Activated naive CD8-positive, alpha-beta T cell treated with anti-CD3 and anti-CD28 coated beads, Interleukin-2, amount 10 ng/mL, durations not matched to agents 7 days and 5 days (primary cell): ENCODE measurements at places on chromosomes 6 and 20. TPM values are rescaled to one million over a fixed set of nuclear protein-coding genes. Genes with fewer than 3 reads are reported as not detected.

DNA sequence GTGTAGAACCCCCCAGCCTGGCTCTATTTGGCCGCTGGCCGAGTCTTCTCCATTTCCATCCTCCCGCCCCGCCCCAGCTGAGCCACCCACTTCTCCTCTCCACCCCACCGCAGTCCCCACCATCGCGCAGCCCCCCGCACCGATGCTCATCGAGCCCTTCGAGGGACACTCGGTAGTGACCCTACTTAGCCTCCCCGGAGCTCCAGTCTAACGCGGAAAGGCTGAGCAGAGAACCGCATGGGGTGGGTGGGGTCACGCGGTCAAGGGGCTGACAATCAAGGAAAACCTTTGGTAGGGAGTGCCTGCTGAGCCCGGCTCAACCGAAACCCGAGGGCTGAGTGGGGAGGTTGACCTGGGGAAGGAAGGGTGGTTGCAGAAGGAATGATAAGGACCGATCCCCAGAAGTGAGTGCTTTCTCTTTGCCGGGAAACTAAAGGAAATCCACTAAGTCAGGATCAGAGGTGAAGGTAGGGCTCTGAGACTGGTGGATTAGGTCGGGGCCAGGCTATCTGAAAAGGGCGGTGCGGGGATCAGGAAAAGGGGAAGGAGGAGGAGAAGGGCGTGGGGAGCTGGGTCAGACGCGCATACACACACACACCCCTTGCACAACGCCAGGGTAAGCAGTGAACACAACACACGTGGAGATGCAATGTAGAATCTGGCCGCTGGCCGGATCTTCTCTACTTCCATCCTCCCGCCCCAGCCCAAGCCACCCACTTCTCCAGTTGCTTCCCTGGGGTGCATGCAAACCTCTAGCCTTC, 49.8 kb downstream of the CPXM1 start:
- peak overlapping the region; percentile 65 for H3K4me3 ChIP-seq
- peaks cover 50% of the 10 kb centered on the region for H3K27me3 ChIP-seq
- H3K4me1 ChIP-seq, result peaks cover 15% of the 10 kb centered on the region
- no peak for DNase-seq
- no peak overlapping the region for H3K27ac ChIP-seq

GRCh38 chr6:142823256-142823902, 121.6 kb downstream of the HIVEP2 start:
- H3K4me3 ChIP-seq, result no peak overlapping the region
- no peak for DNase-seq
- peak overlapping the region; percentile 68 for H3K27ac ChIP-seq
- no peaks in the 10 kb centered on the region for H3K27me3 ChIP-seq
- H3K4me1 ChIP-seq, result peaks cover 51% of the 10 kb centered on the region

DNA sequence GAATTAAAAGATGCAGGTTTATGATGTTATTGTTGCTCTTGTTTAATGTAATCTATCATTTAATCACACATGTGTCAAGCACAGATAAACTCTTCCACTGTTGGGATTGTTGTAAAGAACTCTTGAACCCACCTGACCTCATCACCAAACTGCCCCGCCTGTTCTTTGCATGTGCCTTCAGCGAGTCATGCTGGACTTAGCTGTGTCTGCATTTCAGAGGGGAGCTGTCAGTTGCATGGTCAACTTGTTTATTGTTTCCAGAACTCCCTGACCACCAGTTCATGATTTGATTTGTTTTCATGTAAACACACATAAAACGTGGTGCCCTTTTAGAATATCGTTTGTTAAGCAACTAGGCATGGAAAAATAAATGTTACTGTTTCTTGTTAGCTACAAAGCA, 93.6 kb downstream of the KHDC1L start:
- H3K36me3 ChIP-seq, result peaks cover 4% of the 10 kb centered on the region
- H3K27ac ChIP-seq, result no peak overlapping the region

DNA sequence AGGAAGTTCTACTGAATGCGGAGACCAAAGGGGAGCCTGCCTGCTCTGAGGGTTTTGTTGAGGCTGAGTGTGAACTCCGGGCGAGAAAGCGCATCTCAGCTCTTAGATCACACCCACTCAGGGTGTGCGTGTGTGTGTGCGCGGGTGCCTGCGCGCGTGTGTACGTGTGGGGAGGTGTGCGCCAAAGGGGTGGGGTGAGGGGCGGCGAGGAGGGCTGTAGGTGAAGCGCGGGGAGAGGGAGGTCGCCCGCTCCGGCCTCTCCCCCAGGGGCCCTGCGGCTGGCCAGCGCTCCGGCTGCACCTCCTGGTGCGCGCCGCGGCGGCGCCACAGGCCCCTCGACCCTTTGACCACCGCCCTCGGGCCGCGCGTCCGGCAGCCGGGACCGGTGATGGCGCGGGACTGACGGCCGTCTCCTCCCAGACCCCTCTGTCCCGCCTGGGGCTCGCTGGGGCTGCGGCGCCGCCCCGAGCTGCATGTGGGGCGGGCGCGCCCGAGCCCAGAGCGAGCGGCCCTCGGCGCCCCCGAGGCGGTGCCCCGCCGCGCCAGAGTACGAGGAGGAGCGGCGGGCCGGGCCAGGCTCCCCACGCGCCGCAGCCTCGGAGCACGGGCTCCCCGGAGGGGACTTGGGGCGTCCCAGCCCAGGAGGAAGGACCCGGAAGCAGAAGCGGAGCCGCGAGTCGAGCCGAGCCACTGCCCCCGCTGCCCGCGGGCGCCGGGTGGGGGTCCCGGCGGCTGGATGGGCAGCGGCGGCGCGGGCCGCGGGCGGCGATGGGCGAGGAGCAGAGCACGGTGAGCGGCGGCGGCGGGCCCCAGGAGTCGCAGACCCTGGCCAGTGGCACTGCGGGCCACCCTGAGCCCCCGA, at the start of gene RNF217:
TSS of gene RNF217 (plus strand) at position 661 of the 862 bp plus-strand sequence. CDS start at position 769, 108 bp downstream.
- peaks cover 60% of the 10 kb centered on the region for H3K27me3 ChIP-seq
- H3K4me1 ChIP-seq, result peaks cover 10% of the 10 kb centered on the region
- H3K36me3 ChIP-seq, result peaks cover 2% of the 10 kb centered on the region
- peak within 1 kb of the TSS; percentile 74 for H3K4me3 ChIP-seq

DNA sequence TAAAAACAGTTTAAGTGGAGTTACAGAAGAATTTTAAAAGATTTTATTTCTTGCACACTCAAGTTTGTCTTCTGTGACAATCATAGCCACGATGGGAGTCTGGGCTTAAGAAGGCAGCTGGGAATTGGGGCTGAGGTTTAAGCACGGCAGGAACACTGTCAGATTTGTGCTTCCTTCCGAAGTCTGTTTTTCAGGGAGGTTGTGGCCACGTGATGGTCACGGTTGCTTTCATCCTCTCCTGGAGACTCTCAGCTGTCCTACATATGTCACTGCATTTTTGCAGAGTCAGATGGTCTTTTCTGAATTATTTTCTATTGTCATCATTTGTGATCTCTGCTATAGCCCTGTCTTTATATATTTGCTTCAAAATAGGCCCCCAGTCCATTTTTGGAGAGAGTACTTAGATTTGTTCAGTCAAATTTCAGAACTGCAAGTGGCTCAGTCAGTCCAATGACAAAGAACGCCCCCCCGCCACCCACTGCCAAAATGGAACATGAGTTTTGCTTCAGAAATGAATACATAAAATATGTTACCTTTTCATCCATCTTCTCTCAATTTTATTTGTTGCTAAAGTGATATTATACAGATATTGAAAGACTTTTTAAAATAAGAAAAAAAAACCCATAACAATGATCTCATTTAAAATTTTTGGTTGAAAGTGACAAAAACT, 111.8 kb upstream of the ZFP64 start:
- no peak overlapping the region for H3K27ac ChIP-seq
- no peaks in the 10 kb centered on the region for H3K27me3 ChIP-seq
- DNase-seq, result no peak
- H3K4me3 ChIP-seq, result no peak overlapping the region
- H3K36me3 ChIP-seq, result no peaks in the 10 kb centered on the region

- peaks cover 19% of the 10 kb centered on the region for H3K4me1 ChIP-seq
- no peak for DNase-seq
- H3K27me3 ChIP-seq, result peaks cover 15% of the 10 kb centered on the region
- H3K4me3 ChIP-seq, result no peak overlapping the region
Observed at GRCh38 chr20:60097285-60097684, 139.1 kb downstream of the CDH26 start.

DNAH8 gene
- total RNA-seq, result 0.11 TPM

GTSF1L gene
- total RNA-seq, result not detected

CST7 gene
- total RNA-seq, result 92.4 TPM

RGL2 gene
- total RNA-seq, result 65.4 TPM
